AML-193 (cell line): ENCODE measurements at places on chromosomes 5 and 9.
A peak's percentile ranks its signal among the peaks of the same experiment; 100 is the strongest.

GRCh38 chr5:142441616-142442015 is 116.8 kb upstream of the SPRY4 start:
- no peak for DNase-seq

DNA sequence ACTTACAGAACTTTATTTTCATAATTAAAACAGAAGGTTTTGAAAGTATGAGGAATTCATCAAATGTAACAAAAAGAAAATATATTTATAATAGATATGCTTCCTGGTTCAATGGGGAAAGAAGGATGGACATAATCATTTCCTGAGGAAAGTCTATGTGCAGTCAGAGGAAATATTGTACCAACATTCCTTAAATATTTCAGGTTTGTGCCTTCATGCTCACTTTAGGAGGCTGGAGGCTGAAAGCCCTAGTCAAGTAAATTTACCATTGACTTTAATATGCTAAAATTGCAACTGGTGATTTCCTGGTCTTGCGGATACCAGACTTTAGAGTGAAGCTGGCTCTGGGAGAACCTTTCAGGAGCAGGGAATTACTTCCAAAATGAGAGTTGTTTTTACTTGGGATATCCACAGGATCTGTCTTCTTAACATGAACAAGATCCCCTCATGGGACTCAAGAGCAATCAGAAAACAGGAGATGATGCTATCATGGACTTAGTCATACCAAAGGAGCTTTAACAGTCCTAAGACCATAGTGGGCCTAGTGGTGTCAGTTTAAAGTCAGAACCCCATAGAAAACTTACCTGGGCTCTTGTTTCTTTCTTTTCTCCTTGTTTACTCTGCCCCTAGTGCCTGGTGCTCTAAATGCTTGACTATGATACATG is 762.8 kb upstream of the GRAMD2B start:
- DNase-seq, result no peak

- DNase-seq, result no peak
Measured at GRCh38 chr9:96599298-96599697, 20.3 kb downstream of the CDC14B start.

DNA sequence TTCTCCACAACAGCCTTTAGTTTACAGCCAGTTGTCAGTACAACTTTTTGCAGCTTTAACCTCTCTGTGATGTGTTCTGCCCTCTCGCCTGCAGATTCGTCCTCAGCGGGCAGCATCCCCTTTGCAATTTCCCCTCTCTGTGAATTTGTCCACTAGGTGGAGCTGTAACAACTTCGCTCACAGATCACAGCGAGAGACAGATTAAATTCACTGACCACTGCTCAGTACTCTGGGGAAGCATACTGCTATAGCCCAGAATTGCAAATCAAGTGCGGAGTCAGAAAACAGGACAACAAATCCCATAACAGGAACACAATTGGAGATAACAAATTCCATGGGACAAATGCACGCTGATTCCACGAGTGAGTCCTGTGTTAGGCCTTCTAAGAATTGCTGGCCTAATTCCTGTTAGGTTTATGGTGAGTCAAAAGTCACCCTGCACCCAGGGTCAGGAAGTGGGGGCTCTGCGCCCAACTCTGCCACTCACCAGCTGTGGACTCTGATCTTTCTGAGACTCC is 2124.9 kb downstream of the MAT2B start:
- peak; percentile 65 for DNase-seq

DNA sequence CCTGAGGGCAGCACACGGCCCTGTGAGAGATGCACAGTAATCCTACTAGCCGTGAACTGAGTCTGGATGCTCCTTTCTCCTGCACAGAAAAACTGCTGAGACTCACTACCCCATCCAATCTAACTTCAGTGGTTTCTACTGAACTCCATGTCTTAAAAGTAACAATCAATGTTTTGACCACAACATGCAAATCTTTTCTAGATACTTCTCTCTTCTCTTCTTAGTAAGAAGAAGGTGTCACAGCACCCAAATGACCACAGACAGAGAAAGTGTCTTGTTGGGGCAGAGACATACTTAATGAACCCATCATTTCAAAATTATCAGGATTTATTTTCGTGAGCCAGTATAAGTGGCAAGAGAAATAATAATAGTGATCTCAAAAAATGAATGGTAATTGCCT is 285.8 kb upstream of the MEF2C start:
- DNase-seq, result no peak

GRCh38 chr5:42779083-42779482 is 22.5 kb downstream of the CCDC152 start:
- no peak for DNase-seq

DNA sequence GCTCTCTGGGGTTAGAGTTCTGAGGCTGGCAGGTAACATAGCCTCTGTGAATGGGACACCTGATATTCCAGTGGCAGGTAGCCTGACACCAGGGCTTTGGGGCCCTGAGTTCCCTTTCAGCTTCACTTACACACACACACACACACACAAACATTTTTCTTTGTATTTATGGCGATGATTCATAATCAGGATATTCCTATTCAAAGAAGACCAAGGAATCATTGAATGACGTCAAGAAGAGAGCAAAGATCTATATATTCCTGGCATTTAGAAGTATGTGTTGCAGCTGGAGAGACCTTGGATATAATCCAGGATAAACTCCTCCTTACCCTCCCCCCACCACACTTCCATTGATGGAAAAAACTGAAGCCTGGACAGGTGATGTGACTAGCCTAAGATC is 7.9 kb upstream of the ENTREP1 start:
- no peak for DNase-seq

DNA sequence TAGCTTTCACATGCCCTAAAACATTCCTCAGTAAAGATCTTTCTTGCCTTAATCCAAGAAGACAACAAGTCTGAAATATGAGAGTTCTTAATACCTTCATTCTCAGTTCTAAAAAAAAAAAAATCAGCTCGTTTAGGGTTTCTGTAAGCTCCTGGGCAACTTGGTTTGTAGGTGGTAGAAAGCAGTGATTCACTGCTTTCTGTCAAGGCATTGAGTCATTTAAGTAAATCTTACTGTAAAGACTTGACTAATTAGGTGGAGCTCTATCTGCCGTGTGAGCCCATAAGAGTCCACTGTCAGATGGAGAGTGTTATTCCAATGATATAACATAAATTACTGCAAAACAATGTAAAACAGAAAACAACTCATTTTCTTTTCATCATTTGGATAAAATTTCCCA is 56.1 kb upstream of the MAST4 start:
- DNase-seq, result no peak

GRCh38 chr9:34227445-34227844 is 48.6 kb downstream of the UBAP1 start:
- DNase-seq, result no peak

DNA sequence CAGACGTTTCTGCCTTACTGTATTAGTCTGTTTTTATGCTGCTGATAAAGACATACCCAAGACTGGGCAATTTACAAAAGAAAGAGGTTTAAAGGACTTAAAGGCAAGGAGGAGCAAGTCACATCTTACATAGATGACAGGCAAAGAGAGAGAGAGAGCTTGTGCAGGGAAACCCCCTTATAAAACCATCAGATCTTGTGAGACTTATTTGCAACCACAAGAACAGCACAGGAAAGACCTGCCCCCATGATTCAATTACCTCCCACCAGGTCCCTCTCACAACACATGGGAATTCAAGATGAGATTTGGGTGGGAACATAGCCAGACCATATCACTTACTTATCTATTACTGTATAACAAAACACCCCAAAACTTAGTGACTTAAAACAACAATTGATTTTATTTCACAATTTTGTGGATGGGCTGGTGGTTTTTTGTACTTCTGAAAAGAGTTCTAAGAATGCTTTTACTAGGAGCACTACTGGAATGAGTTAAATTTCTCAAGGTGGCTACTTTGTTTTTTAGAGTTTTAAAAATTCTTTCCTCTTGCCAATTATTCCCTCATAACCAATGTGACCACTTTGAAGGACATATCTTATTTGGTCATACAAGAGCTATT is 10.3 kb downstream of the RUSC2 start:
- DNase-seq, result no peak

DNA sequence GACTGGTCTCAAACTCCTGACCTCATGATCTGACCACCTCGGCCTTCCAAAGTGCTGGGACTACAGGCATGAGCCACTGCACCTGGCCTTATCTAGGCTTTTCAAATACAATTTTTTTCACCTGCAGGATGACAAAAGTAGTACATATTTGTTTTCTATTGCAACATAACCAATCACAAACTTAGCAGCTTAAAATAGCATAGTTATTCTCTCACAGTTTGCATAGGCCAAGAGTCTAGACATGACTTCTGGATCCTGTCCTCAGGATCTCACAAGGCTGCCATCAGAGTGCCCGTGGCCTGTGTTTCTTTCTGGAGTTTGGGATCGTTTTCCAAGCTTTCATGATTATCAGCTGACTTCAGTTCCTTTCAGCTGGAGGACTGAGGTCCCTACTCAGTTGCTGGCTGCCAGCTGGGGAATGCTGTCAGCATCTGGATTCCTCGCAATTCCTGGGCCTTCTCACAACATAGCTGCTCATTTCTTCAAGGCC is 348.9 kb downstream of the ARHGEF28 start:
- no peak for DNase-seq

GRCh38 chr9:135214706-135215105 is 127.2 kb downstream of the OLFM1 start:
- no peak for DNase-seq

DNA sequence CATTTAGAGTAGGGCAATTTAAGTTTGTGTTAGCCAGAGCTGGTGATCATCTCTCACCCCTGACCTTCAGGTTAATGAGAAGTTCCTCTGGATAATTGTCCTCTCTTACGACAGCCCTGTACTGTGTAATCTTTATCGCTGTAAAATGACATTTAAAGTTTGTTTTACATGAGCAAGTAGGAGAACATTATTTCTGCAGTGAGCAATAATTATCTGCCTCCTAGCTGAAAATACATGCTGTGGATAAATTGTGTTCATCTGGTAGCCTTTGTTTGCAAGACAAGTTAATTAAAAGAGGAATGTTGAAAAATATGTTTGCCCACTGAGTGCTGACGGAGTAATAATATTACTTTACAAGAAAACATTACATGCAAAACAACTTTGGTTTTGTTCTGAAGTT is 1083.8 kb upstream of the NUDT12 start:
- DNase-seq, result no peak

- no peak for DNase-seq
Measured at GRCh38 chr5:42855386-42855785, 43.7 kb upstream of the SELENOP start.

DNA sequence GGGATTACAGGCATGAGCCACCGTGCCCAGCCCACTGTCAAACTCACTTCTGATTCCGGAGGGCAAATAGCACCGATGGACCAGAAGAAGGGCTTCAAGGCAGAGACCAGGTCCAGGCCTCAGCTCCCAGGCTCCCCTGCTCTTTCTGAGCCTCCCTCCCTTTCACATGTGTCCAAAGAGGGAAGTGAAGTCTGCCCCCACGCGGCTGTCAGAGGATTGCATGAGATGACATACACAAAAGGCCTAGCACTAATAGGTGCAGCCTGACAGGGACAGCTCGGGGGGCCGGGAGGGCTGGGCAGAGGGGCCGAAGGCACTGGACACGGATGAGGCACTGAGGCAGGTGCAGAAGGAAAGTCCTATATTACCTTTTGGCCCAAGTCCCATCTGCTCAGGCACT is 16.1 kb downstream of the FBP1 start:
- peak; percentile 37 for DNase-seq

DNA sequence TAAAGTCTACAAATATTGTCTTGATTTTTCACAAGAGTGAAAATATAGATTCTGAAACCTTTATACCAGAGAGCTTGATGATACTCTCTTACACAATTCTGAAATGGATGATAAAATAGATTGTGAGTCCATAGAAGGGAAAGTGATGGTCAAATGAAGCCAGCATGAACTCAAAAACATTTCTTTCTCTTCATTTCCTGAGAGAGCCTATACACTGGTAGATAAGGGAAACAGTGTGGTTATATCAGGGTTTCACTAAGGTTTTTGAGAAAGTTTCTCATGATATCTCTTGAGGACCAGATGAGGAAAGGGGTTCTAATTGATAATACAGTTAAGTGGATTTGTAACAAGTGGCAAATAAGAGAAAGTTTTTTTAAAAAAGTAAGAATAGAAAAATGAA is 254.1 kb downstream of the PJA2 start:
- DNase-seq, result no peak

GRCh38 chr5:150461231-150461630 is 11.7 kb upstream of the RPS14 start:
- peak; percentile 14 for DNase-seq

DNA sequence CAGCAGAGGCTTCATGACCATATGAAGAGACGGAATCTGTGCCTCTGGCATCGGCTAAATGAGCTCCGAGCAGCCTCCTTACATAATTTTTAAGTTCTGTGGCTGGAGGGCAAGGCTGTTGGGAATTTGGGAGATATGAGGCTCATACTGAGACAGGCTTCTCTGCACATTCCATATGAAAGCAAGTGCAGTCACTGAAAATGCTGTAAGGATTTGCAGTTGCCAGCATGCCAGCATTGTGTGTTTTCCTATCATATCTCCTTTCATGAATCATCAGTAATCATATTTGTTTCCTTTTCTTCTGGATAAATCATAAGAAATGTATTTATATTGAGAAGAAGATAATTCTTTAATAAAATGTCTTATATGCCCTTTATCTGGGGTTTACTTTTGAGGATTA is 775.4 kb downstream of the SEMA5A start:
- no peak for DNase-seq

GRCh38 chr5:78979909-78980308 is 5.2 kb downstream of the ARSB start:
- DNase-seq, result peak; percentile 75

DNA sequence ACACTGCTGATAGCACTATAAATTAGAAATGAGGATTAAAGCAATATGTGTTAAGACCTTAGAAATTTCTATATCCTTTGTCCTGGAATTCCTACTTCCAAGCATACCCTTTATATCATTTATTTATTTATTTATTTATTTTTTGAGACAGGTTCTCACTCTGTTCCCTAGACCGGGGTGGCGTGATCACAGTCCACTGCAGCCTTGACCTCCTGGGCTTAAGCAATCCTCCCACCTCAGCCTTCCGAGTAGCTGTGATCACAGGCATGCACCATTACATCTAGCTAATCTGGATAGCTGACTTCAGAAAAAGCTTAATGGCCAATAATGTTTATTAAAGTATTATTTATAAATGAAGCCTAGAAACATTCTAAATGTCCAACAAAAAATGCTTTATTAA is 27.3 kb downstream of the ACO1 start:
- no peak for DNase-seq

- no peak for DNase-seq
Measured at GRCh38 chr5:111063709-111064322, 7.7 kb upstream of the TSLP start.

GRCh38 chr5:139637438-139638089 is 10.6 kb upstream of the CXXC5 start:
- DNase-seq, result peak; percentile 56

DNA sequence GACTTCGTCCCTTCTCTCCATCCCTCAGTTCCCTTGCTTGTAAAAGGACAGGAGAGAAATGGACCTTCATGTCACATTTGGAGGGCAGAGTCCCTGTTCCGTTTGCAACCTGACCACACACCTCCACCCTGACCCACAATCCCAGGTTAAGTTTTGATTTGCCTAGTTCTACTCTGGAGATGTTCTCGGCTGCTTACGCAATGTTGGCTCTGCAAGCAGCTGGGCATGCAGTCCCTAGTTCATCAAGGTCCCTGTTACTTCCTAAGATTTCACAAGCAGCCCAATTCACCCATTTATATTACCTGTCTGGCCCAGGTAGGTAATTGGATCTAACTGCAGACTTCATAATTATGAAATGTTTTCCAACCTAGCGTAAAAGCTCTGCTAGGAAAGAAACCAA is 28.8 kb downstream of the SLIT3 start:
- DNase-seq, result no peak
